Right lobe of liver (tissue), 6 donors: ENCODE measurements at places on chromosomes 4 and X. TPM values are rescaled to one million over a fixed set of nuclear protein-coding genes. Genes with fewer than 3 reads are reported as not detected.

FHIP1A gene
- 5.7 TPM for total RNA-seq

GRCh38 chrX:44106864-44107263 is 133.7 kb upstream of the NDP start:
- DNase-seq = no peak

- DNase-seq = no peak
Observed at GRCh38 chr4:40552536-40552935, 77.1 kb downstream of the RBM47 start.

DNA sequence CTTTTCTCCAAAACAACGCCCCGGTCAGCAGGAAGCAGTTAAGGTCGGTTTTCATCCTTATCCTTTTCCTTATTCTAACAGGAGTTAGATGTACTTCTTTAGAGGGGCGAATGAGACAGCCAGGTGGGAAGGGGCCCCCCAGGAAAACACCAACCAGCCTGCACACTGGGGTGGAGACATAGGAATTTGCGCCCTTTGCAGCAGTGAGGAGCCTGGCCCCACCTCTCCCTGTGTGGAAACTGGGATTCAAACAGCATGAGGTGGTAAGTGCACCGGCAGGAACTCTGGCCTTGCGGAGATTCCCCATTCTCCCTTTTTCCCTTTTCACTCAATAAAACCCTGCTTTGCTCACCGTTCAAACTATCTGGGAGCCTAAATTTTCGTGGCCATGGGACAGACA is 8.0 kb upstream of the FAM47C start:
- DNase-seq = no peak

DNA sequence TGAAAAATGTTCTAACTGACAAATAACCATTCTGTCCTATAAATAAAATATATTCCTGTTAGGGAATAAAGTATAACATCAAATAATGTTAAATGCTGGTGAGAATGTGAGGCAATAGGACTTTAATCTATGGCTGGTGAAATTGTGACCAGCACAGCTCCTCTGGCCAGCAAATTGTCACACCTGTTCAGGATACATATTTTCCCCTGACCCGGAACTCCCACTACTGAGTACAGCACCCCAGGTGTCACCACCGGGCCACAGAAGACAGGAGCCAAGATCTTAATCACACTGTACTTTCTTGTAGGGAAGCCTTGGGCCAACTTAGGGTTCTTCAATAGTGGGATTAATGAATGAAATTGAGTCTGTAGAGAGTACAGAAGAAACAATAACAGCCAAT is 33.2 kb downstream of the C4orf33 start:
- DNase-seq = no peak

DNA sequence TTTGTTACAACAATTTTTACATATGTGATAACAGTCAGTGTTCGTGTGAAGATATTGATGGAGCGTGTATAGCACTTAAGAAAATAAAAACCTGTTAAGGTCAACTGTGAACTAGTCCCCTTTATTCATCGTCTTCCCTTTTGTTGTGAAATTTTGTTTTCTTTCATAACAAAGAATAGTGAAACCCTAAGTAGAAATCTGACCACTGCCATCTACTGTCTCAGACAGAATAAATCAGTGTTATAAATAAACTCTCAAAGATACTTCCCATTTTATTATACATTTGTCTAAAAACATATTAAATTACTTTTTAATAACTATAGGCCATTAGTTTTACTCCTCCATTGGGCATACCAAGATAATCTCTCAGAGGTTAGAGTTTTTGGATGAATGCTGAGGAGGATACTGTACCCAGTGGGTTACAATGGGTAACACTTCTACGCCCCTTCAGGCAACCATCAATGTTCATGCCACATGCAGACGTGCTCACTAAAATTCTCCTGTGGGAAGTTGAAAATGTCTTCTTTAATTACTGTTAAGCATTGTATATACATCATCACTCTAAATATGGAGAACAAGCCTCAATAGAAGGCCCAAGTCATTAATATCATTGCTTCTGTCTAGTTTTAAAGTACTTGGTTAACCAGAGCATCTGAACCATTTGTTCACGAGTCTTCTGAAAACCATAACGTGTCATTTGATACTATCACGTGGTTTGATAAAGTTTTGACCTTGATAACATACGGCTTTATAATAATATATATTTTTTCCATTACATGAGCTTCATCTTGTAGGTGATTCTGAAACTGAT is 171.2 kb downstream of the TMA16 start:
- no peak for DNase-seq

DNA sequence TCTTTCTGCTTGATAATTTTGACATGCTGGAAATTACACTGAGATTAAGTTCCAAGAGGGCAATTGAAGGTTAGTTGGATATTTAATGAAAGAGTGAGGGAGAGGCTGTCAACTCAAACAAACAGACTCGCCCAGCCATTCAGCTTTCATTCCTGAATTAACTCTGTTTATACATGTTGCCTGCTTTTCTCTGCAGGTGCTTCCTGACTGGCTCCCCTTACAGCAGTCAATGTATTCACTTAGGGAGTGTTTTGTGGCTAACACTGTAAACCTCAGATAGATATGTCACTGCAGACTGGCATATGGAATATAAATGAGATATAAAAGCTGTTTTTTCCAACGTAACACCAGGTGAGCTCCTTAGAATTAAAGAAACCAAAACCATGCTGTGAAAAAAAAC is 28.7 kb downstream of the TMPRSS11A start:
- DNase-seq = no peak
